ENCODE measurements at places on chromosomes 13 and 19.

- DNase-seq: no peak
Measured at GRCh38 chr13:114161644-114162532, 17.2 kb upstream of the CFAP97D2 start.

DNA sequence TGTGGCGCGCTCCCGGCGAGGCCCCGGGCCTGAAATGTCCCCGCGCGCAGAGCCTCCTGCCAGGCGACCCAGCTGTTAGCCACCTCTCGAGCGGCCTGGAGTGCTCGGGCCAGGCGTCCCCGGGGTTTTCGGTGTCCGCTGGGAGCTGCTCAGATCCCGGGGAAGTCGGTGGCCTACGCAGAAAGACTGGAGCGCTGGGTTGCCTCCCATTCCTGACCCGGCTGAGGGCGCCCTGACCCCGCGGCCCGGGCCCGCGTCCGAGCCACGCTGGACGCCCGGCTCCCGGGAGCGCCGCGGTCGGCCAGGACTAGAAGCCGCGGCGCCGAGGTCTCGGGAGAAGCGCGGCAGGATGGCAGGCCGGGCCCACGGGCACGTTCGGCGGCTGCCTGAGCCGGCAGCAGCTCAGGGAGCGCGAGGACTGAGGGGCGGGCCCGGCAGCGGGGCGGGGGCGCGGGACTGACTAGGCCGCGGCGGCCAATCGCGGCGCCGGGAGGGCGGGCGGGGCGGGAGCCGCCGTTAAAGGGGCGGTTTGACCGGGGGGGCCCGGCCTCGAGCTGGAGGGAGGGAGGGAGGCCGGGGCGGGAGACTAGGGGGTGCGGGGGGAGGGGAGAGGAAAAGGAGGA is 1.3 kb upstream of the ZIC2 start:
- DNase-seq: peak; percentile 75

GRCh38 chr13:28685892-28686291 is 27.0 kb downstream of the POMP start:
- DNase-seq: no peak

- DNase-seq: no peak
Measured at GRCh38 chr19:46350758-46351159, 3.9 kb downstream of the PPP5C start.

Measured in NCI-H446 (cell line).